ENCODE measurements at places on chromosomes 7 and 10.

GRCh38 chr7:155237297-155237696, 60.4 kb upstream of the INSIG1 start:
- DNase-seq: no peak

DNA sequence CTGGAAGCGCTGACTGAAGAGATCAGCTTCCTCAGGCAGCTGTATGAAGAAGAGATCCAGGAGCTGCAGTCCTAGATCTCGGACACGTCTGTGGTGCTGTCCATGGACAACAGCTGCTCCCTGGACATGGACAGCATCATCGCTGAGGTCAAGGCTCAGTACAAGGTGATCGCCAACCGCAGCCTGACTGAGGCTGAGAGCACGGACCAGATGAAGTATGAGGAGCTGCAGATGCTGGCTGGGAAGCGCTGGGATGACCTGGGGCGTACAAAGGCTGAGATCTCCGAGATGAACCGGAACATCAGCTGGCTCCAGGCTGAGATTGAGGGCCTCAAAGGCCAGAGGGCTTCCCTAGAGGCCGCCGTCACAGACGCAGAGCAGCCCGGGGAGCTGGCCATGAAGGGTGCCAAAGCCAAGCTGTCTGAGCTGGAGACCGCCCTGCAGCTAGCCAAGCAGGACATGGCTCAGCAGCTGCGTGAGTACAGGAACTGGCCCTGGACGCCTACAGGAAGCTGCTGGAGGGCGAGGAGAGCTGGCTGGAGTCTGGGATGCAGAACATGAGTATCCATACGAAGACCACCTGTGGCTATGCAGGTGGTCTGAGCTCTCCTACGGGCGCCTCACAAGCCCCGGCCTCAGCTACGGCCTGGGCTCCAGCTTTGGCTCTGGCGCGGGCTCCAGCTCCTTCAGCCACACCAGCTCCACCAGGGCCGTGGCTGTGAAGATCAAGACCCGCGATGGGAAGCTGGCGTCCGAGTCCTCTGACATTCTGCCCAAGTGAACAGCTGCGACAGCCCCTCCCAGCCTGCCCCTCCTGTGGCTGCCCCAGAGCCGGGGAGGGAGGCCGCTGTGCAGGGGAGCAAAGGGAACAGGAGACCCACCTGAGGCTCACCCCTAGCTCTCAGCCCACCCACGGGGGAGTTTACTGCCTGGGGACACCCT, 24.9 kb upstream of the AMPH start:
- no peak for DNase-seq

- DNase-seq: no peak
These were observed 113.2 kb upstream of the SEM1 start for GRCh38 chr7:96822824-96823223.

DNA sequence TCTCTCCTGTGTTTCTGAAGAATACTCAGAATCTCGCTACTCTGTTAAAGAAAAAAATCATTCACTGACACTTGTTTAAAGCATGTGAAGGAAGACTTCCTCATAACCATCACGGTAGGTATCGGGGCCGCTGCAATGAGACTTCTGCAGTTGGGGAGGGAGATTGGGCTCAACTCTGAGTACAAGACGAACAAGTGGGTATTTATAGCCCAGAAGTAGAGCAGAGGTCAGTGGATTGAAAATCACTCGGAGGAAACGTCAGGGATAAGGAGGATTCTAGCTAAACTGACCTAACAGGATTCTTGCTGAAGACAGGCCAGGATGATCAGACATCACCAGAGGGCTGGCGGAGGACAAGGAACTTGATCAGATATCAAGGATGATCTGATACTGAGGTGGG, 33.3 kb downstream of the ITPRIP start:
- no peak for DNase-seq
